EL (cell line): ENCODE measurements at places on chromosomes 7 and 10.
A peak's percentile ranks its signal among the peaks of the same experiment; 100 is the strongest.

GRCh38 chr10:101032637-101033224 is 1.7 kb downstream of the SFXN3 start:
- peak; percentile 95 for DNase-seq

- DNase-seq = no peak
Measured at GRCh38 chr10:133245439-133246235, 8.0 kb downstream of the VENTX start.

DNA sequence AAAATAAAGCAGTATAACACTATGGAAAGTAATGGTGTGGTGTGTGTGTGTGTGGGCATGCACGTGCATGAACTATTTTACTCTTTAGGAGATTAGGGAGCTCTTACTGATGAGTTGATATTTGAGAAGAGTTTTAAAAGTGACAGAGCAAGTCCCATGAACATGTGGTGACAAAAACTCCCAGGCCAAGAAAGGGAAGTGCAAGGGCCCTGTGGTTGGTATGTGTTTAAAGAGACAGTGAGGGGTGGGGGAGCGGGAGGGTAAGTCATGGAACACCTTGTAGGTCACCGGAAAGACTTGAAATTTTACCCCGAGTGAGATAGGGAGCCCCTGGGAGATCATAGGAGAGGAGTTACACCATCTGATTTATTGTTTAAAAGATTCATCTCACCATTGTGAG is 63.3 kb downstream of the AKR1B1 start:
- no peak for DNase-seq

DNA sequence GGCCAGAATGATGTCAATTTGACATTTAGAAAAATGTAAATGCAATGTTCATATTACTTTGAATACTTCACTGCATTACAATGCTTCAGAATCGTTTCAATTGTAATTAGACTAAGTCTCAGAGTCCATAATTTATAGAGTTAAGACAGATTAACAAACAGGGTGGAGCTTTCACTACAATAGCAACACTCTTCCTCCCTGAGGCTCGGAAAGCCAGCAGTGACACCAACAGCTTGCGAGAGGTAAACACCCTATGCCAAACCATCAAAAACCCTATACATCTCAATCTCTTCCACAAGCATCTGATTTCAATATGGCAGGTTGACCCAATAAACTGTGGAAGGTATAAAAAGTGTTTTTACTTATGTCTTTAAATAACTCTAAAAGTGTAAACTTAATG is 72.2 kb downstream of the DOCK4 start:
- no peak for DNase-seq

DNA sequence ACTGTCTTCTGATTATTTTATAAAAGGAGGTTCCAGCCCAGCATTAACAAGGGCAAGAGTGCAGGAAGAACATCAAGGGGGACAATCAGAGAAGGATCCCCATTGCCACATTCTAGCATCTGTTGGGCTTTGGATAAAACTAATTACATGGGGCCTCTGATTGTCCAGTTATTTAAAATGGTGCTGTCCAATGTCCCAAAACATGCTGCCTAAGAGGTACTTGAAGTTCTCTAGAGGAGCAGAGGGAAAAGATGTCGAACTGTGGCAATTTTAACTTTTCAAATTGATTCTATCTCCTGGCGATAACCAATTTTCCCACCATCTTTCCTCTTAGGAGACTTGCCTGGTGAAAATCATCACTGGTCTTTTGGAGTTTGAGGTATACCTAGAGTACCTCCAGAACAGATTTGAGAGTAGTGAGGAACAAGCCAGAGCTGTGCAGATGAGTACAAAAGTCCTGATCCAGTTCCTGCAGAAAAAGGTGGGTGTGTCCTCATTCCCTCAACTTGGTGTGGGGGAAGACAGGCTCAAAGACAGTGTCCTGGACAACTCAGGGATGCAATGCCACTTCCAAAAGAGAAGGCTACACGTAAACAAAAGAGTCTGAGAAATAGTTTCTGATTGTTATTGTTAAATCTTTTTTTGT is 2.3 kb downstream of the IL6 start:
- peak; percentile 21 for DNase-seq

DNA sequence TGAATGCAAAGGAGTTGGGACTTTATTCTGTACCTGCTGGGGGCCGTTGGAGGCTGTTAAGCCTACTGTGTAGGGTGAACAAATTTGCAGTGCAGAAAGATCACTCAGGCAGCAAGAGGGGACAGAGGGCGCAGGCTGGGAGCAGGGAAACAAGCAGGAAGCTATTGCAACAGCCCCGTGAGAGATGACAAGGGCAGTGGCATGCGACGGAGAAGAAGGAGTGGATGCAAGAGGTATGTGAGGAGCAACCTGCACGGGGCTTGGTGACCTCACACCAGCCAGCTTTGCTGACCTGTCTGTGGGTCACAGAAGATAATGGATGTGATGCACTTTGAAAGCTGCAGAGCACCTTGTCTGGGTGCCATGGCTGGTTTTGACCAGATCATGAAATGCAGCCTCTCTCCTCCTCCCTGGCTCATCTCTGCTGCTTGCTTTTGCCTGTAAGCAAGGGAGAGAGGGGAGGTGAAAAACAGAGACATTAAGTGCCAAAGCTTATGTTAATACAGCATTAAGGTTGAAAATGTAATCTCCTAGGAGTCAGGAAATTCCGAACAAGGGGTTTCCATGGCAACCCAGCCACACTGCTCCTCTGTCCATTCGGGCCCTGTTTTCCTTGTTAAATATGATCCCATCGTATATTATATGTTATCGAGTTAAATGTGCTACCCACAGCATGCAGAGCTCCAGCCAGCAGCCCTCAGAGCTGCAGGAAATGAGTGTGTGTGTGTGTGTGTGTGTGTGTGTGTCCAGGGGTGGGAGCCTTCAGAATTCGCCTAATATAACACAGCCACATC is 314.3 kb upstream of the ZMIZ1 start:
- peak; percentile 33 for DNase-seq

DNA sequence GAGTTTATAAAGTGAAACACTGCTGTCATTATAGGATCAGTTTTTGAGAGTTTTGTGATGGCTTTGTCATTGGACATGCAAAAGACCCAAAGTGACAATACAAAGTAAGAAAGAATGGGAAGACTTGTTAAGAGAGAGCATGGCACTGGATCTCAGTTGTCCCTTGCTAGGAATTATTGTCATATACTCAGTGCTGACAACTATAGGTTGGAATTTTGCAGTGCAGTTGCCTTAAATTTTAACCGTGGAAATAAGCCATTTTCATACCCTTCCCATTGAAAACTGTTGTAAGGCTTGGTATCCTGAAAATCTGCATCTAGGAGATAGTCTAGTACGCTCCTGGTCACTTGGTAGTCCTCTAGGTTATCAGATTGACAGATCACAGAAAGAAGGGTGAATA is 1156.7 kb downstream of the GATA3 start:
- DNase-seq = no peak

- DNase-seq = no peak
Measured at GRCh38 chr7:43308913-43309705, 196.7 kb downstream of the HECW1 start.
